SW 1271 (cell line): ENCODE measurements at places on chromosomes 3 and 15.

- DNase-seq: peak; percentile 58
These were observed 334.8 kb downstream of the ERC2 start for GRCh38 chr3:56133423-56133822.

DNA sequence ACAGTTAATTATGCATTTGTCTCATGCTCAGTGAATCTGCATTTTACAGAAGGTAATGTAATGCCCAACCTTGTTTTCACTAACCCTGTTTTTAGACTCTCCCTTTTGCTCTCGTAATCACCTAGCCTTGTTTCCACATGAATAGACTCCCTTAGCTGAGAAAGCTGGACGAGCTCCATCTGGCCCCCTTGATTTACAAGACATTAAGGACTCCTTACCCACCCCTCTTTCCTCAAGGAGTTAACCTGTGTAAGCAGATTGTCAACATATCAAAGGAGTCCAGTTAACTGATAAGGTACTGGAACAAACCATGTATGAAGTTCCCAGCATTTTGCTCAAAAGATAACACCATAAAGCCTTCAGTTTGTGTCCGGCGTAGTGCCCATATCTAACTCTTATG is 99.6 kb downstream of the VPS8 start:
- no peak for DNase-seq

DNA sequence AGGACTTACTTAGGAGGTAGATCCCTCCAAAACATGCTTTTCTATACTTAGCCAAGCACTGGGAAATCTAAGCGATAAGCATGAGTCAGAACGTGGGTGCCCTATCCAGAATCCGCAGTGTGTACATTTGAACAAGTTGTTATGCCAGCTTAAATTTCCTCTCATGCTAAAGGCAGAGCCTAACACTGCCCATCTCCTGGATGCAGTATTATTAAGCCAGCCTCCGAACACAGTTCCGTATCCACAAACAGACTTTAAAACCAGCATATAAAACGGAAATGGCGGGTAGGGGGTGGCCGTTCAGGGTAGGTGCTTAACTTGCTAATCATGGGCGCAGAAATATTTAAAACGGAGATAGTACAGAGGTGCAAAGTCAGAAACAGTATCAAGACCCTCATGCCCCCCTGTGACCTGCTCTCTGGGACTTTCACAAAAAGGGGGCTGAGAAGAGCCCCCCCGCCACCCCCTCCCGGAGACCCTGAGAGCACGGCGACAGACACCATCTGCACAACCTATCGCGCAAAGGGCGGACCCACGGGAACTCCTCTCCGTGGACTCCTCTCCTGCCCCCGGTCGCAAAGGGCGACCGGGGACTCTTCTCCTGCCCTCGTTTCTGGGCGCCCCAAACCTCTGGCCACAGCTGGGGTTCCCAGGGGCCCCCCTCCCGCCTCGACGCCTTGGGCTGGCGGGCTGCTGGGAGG is 889 bp upstream of the LRRIQ4 start:
- no peak for DNase-seq

DNA sequence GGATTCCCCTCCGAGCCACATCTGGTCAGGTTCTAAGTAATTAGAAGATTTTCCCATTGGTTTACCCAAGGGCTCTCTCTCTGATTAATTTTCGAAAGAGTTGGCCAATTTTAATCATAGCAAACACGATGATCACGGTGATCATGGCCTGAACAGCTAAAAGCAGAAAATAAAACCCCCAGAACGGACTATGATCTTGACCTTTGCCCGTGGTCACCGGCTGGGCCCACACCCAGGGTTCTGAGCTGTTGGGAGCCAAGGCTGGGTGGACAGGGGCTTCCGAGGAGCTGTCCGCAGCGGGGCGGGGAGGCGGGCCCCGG is 2.6 kb downstream of the GP5 start:
- DNase-seq: no peak
